Hindlimb muscle (tissue), 1 donor: ENCODE measurements at places on chromosomes 11 and 22.

DNA sequence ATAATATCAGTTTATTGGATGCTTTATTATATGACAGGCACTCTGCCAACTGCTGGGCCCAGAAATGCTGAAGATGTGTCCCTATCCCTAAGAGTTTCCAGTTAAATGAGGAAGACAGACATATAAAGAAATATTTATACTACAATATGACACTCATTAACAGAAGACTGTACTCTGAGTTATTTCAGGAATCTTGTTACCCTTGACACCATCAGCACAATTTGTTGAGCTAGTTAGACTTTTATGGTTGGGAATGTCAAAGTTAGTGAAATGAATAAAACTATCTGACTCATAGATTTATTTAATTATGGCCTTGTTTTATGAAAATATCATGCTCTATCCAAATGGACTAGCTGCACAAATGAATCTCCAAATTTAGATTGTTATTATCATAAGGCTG, 25.6 kb upstream of the MSANTD4 start:
- DNase-seq: no peak

DNA sequence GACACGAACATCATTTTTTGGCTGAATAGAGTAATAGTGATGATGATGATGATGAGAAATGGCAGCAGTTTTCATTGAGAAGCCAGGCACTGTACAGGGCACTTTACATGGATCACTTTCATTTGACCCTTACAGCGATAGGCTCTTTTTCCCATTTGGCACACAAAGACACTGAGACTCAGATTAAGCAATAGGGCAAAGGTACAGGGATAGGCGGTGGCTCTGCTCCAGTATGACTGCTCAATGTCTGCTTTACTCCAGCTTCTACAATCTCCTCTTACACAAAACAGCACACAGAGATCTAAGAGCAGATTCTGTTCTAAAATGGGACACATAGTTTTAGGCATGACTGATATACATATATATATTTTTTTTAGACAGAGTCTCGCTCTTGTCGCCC, 40.6 kb downstream of the MPPED2 start:
- no peak for DNase-seq

GRCh38 chr11:43943931-43944751, 1.7 kb downstream of the C11orf96 start:
- no peak for DNase-seq

GRCh38 chr11:58742140-58742539, 10.4 kb upstream of the GLYAT start:
- DNase-seq: no peak

DNA sequence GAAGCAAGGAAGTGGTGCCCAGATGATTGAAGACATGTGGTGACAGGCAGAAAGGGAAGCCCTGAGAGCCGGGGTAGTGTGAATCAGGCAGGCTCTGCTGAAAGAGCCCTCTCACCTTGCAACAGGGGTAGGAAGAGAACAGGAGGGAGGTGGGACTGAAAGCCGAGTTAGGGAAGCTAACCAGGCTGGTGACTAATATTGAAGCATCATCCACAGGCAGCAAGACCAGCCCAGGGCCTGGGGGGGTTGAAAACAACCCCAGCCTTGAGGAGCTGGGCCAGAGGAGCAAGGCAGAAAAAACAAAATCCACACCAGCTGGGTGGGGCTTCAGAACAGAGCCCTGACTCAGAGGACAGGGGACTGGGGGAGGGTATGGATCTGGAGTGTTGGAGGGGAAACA, 35.0 kb upstream of the CRTAM start:
- DNase-seq: no peak

- no peak for DNase-seq
Observed at GRCh38 chr11:73114110-73114834, 27.8 kb downstream of the FCHSD2 start.

GRCh38 chr11:975827-976226, 50.2 kb downstream of the AP2A2 start:
- peak; percentile 27 for DNase-seq

DNA sequence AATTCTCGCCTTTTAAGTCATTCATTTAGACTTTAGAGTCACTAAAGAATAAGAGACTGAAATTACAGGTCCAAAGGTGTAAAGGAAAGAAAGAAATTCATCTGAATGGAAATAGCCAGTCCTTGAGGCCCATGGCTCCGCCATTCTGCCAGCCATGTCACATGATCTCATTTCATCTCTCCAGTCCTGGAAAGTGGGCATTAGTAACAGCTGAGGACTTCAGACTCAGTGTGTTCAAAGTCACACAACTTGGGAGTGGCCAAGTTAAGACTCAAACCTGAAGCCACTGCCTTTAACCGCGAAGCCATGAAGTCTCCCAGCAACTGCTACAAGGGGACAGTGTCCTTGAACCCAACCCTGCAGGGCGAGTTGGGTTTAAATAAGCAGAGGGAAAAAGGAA, 103.7 kb downstream of the PRR5L start:
- DNase-seq: no peak

DNA sequence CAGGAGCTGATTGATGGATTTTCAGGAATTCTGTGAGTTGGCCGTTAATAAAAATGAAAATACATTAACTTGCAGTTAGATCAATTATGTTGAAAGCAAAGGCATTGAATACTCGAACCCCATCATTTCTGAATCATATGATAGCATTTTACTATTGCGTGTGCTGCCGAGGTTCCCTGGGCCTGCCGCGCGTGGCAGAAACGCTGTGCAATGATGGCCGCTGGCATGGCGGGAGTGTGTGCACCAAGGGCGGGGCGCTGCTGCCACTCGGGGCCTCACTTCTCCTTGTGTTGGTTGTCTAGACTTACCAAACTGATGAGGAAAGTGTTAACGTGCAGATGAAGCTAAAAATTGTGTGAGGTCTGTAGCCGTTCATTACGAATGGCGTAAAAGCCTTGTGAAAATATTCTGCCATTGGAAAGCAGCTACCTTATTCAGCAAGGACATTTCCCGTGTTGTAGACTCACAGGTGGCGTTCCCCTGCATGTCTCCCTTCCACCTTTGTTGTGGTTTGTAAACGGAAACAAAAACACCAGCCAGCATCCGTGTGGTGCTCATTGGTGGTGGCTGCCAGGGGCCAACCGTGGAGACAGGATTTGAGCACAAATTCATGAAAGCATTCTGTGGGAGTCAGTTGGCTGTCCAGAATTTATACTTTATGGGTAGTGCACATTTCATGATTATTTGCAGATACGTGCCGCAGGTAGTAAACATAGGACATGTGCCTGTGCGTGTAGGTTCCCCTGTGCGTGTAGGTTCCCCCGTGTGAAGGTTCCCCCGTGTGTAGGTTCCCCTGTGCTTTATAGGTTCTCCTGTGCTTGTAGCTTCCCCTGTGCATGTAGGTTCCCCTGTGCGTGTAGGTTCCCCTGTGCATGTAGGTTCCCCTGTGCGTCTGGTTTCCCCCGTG, 5.9 kb upstream of the GRAMD4 start:
- no peak for DNase-seq

GRCh38 chr11:69320756-69321741, 27.1 kb downstream of the MYEOV start:
- no peak for DNase-seq

- DNase-seq: no peak
Observed at GRCh38 chr11:109818290-109818689, 274.9 kb upstream of the ZC3H12C start.

GRCh38 chr11:14315130-14315529, 43.9 kb downstream of the RRAS2 start:
- DNase-seq: no peak

DNA sequence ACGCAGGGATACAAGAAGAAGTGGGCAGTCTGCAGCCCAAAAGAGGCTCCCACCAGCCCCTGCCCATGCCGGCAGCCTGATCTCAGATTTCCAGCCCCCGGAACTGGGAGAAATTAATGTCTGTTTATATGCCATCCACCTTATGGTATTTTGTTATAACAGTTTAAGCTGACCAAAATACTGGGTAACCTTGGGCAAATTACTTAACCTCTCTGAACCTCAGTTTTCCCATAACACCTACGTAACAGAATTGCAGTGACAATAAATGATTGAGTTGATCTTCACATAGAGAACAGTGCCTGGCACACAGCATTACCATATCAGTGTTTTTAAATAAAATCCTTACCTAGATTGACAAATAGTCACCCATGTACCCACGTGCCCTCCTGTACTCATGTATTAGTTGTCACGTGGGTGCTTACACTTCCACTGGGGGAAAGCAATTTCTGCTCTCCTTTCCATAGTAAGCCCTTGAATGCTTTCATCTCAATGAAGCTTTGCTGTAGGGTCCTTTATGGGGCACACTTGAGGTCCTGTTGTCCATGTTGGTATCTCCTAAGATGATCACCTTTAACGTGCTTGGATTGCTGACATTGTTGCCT, 54.2 kb upstream of the PHF21A start:
- no peak for DNase-seq

- no peak for DNase-seq
Observed at GRCh38 chr11:31676280-31676982, 134.7 kb downstream of the PAX6 start.

- DNase-seq: no peak
Observed at GRCh38 chr22:26724414-26724813, 67.0 kb downstream of the MIAT start.

DNA sequence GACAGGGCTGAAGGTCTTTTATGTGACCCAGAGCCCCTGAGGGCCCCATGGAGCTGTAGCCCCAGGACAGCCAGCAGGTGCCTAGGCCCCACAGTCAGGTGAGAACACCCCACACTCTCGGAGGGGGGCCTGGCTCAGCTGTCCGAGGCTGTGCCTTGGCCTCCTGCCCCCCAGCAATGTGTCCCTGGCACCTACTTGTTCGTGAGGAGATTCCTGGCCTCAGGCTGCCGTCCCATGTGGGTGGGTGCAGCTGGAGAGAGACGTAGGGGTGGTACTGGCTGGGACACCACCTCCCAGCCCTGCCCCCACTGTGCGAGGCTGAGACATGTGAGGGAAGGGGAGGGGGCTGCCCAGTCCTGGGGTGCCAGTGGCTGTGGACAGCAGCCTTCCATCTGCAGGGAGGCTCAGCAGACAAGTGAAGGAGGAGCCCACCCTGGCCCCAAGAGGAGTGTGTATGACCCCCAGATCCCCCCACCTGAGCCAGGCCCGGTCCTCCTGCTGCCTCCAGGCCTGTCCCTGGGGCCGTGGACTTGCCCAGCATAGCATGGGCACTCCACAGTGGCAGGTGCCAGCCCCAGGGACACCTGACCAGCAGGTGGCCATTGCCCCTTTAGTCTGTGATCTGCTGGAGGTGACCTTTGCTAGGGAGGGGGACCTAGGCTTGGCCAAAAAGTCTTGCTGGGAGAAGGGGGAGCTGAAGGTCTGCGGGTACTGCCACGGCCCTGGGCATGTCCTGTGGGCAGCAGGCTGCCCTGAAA, 17.0 kb downstream of the IL17REL start:
- DNase-seq: no peak

DNA sequence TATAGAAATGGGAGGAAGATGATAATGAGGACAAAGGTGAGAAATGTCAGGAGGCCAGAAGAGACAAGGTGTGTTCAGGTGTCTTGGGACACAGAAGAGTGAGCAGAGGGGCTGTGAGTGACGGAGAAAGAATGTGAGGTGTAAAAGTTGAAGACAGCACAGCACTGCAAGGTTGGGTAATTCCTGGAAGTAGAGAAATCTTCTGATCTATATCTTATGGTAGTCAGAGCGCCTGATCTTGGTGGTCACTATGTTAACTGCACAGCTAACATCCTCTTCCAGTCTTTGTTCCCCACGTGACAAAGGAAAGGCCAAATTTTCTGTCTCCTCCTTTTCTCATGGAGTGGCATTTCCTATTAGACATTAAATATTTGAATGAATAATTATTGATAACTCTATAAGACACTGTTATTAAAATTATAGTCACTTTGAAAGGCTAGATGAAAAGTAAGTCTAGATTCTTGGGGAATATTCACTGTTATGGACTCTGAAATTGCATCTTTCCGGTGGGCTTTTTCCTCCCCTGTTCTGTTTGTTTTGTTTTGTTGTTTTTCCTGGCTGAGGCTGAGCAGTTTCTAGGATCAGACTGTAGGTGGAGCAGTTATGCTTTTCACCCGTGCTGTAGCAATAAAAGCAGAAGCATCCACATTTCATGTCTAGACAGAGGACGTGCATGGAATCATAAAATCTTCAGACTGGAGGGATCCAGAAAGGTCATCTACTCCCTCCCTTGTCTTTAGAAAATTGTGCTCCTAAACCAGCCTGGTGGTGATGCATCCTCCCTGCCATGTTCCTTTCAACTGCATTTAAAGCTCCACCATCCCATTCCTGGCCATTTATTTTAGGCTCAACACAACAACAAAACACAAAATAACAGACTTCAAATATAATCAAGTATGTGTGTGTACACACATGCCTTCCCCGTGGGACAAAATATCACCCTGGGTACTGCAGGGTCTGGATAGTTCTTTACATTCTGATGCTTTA, 26.6 kb downstream of the SC5D start:
- DNase-seq: peak; percentile 53

DNA sequence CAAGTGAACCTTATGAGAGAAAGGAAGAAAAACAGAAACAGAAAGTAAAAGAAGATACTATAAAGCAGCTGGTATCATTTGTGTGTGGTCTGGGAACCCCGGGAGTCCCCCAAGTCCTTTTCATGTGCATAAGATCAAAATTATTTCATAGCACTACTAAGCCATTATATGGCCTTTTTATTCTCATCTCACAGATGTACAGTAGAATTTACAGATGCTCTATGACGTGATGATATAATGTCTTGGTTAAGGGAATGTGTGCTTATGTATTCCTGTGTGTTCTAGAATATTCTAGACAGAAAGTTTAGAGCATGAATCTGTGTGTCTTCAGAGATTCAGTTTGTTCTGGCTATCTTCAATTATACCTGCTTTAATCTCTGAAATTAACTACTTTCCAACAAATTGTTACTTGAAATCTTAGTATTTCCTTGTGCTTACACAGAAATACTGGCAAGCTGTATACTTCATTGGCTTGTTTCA, 8.6 kb upstream of the TPP1 start:
- no peak for DNase-seq

DNA sequence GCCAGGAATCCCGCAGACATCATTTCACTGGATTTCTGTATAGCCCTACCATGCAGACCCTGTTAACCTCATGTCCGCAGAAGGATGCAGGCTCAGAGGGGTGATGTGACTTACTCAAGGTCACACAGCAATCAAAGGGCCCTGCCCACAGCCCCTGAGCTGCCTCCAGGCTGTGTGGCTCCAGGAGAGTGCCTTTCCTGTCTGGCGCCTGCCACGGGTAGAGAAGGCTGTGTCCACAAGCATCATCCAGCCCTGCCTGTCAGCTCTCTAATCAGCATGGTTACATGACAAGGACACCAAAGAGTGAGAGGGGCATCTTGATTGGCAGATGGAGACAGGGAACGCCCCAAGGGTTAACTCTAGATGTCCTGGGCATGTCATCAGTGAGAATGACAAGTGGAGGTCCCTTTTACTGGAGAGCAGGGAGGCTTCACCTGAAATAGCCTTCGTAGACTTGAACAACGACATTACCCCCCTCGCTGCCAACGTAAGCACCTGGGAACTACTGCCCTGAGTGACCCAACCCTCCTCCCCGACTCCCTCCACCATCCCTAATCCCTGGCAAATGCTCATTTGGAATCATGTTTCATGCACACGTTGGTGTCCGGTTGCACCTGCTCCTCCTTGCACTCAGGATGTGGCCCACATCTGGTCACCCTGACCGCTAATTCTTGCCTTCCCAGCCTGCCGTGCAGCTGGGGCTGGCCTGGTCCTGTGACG, 6.9 kb downstream of the FGF19 start:
- no peak for DNase-seq

GRCh38 chr11:29333993-29334775, 682.6 kb downstream of the KCNA4 start:
- peak; percentile 30 for DNase-seq

GRCh38 chr11:104918113-104918824, 20.0 kb upstream of the CASP12 start:
- peak; percentile 76 for DNase-seq
